Naive thymus-derived CD4-positive, alpha-beta T cell (primary cell): ENCODE measurements at places on chromosomes 5 and 9. TPM values are rescaled to one million over a fixed set of nuclear protein-coding genes. Genes with fewer than 3 reads are reported as not detected.

The UBAC1 gene
- 34.6 and 34.8 TPM in 2 replicates for total RNA-seq

The SHOC1 gene
- not detected for total RNA-seq

DNA sequence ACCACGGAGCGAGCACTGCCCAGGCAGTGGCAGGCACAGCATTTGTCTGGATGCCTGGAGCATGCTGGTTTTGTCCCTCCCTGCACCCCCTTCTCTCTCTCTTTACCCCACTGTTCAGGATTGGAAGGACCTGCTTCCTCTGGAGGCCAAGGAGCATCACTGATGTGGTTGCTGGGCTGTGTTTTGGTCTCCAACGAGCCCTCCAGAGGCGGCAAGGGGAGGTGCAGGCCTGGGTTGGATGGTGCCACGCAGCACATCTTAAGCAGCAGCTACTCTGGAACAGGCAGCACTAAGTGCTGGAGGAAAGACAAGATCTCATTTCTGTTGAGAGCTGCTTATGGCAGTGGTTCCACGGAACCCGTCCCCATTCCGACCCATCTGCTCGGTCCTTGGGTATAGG lies 139.6 kb downstream of the CMYA5 start:
- DNase-seq: no peak
- H3K4me3 ChIP-seq: no peak overlapping the region
- H3K27me3 ChIP-seq: no peaks in the 10 kb centered on the region
- no peaks in the 10 kb centered on the region for H3K36me3 ChIP-seq
- no peak overlapping the region for H3K27ac ChIP-seq

- H3K36me3 ChIP-seq: peaks cover 6% of the 10 kb centered on the region
- H3K27me3 ChIP-seq: no peaks in the 10 kb centered on the region
- no peak overlapping the region for H3K4me3 ChIP-seq
- no peak for DNase-seq
Measured at GRCh38 chr5:157516006-157516405, 56.0 kb downstream of the NIPAL4 start.

GRCh38 chr9:72674961-72675360 lies 153.6 kb downstream of the TMC1 start:
- DNase-seq: no peak
- no peaks in the 10 kb centered on the region for H3K36me3 ChIP-seq
- no peaks in the 10 kb centered on the region for H3K4me1 ChIP-seq
- H3K27me3 ChIP-seq: no peaks in the 10 kb centered on the region
- no peak overlapping the region for H3K27ac ChIP-seq
- H3K4me3 ChIP-seq: no peak overlapping the region

- no peaks in the 10 kb centered on the region for H3K4me1 ChIP-seq
- DNase-seq: no peak
- no peak overlapping the region for H3K27ac ChIP-seq
- H3K27me3 ChIP-seq: no peaks in the 10 kb centered on the region
- no peak overlapping the region for H3K4me3 ChIP-seq
Measured at GRCh38 chr9:128138001-128138400, 10.5 kb upstream of the PTGES2 start.
